ENCODE measurements at places on chromosomes 3 and 15.

DNA sequence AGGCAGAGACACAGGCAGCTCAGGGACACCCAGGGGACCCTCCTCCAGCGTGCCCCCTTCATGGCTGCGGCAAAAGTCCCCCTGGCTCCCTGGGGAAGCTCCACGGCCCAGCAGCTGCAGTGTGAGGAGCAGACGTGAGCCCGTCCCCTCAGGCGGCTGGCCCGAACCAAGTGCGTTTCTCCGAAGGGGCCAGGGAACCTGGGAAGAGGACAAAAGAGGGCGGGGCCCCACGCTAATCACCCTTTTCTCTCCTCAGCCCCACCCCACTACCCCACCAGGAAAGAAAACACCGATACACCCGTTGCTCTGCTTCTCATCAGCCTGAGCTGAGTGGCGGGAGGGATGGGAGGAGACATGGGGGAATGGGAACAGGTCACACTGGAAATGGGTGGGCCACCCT, at the start of gene MUC4:
Gene MUC4, minus strand, starts transcription at position 174 of the 400 bp plus-strand sequence. Its CDS starts 112 bp downstream, at position 62.
- no peak for DNase-seq

GRCh38 chr15:96181217-96181616, 149.3 kb upstream of the NR2F2 start:
- DNase-seq = no peak

- peak; percentile 51 for DNase-seq
These were observed 1.7 kb downstream of the TIPARP start for GRCh38 chr3:156675830-156676767.

- no peak for DNase-seq
These were observed 49.6 kb upstream of the ST8SIA2 start for GRCh38 chr15:92343924-92344643.

DNA sequence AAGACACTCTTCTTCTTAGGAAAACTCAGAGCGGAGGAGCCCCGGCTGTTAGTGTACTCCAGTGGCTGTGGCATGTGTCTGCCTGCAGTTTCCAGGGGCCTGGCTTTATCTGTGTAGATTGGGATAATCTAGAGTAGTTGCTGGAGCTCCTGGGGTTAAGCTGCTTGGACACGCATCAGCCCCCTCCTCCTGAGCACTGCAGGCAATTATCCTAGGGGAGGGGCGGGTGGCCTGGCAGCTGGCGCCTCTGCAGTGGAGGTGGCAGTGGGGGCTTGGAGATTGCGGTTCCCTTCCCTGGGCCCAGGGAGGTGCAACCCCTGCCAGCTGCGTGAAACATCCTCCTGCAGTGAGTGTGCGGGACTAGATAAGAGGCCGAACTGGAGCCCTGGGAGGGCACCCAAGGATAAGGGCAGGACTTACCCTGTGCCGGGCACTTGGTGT, 68.2 kb downstream of the EFCAB12 start:
- no peak for DNase-seq

DNA sequence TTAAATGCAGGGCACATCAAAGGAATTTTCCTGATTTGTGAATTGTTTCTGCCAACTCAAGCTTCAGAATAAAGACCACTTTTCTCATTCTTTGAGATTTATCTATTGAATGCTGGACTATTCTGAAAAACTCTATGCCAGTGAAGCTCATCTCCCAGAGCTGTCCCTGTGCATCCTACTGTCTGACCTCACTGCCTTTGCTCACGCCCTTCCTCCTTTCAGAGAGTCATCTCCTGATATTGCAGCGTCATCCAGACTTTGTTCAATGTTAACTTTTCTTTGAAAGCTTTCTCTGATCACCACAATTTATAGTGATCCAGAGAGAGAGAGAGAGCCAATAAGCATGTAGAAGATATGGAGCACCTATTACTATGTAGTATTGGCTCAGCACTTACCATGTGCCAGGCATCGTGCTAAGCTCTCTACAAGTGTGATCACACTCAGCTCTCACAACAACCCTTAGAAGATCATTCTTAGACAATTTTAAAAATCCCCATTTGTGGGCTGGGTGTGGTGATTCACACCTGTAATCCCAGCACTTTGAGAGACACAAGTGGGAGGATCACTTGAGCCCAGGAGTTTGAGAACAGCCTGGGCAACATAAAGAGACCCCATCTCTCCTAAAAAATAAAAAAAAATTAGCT, 30.2 kb upstream of the TLE3 start:
- no peak for DNase-seq

DNA sequence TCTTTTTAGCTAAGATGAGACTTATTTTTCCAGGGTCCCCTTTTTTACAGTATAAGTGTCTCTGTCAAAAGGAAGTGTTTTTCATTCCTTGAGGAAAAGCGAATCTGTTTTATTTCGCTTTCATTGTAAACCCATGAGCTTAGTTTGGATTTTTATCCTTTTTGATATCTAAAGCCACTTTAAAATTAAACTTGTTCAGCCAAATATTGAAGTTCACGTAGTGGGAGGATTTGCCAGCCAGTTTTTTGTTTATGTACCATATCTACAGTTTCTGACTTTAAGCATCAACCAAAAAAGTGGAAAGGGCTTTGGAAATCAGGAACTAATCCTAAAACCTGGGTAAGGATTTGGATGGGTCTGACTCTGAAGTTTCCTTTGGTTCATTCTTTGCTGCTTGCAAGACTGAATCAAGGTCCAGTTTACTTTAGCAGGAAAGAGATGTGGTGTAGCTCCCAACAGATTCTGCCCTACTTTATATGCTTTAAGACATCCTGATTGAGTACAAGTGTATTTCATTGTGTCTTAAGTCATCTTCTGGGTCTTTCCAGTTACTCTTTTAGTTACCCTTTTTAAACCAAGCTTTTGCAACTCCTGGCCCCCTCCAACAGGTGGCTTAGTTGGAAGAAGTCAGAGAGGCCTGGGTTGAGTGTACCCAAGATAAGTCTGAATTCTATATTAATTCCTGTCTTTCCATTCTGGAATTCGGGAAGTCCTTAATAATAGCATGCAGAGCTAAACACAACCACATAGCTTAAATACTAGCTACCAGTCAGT, 69.2 kb upstream of the LIMD1 start:
- DNase-seq = no peak

GRCh38 chr15:29822684-29823459, 604 bp upstream of the TJP1 start:
- DNase-seq = no peak

- DNase-seq = no peak
These were observed 423.7 kb downstream of the C3orf38 start for GRCh38 chr3:88573472-88573871.

DNA sequence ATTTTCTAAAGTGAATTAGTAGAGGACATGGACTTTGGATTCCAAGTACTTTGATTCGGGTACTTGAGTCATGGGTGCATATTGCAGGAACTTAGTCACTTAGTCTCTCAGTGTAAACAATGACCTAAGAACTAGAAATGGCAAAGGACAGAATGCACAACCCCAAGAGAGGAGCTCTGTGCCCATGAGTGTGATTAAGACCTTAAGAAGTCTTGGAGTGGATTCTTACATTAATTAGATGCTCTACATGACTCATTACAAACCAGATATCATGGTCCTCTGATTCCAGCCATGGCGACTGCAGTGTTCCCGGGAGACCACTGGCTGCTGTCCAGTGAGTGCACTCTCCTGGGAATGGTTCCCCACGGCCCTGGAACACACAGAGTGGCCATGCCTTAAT, 251.5 kb downstream of the GABRG3 start:
- DNase-seq = no peak

GRCh38 chr3:36695113-36695768, 69.1 kb downstream of the DCLK3 start:
- no peak for DNase-seq

DNA sequence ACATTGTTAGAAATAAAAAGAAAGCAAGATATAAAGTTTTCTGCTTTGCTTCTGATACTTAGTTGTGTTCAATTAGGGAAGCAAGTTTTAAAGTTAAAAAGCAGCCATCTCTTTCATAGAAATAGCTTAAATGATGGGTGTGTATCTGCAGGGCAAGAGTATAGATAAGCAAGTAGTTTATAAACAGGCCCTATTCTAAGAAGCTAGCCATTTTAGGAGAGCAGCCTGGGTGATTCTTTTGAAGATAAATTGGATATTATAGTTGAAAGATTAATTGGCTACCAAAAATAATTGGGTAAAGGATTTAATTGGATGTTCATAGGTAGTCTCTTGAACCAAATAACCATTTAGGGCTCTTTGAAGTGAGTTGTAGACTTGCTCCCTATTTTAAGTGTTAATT, 5.6 kb downstream of the EIF3J start:
- no peak for DNase-seq
